Muscle of arm (tissue), 14 donors: ENCODE measurements at places on chromosomes 11 and 22. TPM values are rescaled to one million over a fixed set of nuclear protein-coding genes. Genes with fewer than 3 reads are reported as not detected.

ISX gene
- 11.2 TPM for polyA plus RNA-seq

FAM111A gene
- polyA plus RNA-seq: 17.1 TPM

NRIP3 gene
- 0.76 TPM for polyA plus RNA-seq

OR52E5 gene
- not detected for polyA plus RNA-seq

LRRC32 gene
- polyA plus RNA-seq: 27.1 TPM

DSCAML1 gene
- not detected for polyA plus RNA-seq

SHISA8 gene
- not detected for polyA plus RNA-seq

OR8D2 gene
- not detected for polyA plus RNA-seq

ATM gene
- polyA plus RNA-seq: 56.2 TPM

KCNK7 gene
- 0.88 TPM for polyA plus RNA-seq

RBM4B gene
- polyA plus RNA-seq: 34.2 TPM
